ENCODE measurements at places on chromosomes 3 and 15.
A peak's percentile ranks its signal among the peaks of the same experiment; 100 is the strongest.

- DNase-seq: peak; percentile 59
Measured at GRCh38 chr3:186520957-186521842, 23.0 kb downstream of the CRYGS start.

GRCh38 chr3:179853176-179853575 is 183.6 kb downstream of the PEX5L start:
- DNase-seq: no peak

GRCh38 chr15:33679061-33679460 is 289.2 kb upstream of the CHRM5 start:
- no peak for DNase-seq

DNA sequence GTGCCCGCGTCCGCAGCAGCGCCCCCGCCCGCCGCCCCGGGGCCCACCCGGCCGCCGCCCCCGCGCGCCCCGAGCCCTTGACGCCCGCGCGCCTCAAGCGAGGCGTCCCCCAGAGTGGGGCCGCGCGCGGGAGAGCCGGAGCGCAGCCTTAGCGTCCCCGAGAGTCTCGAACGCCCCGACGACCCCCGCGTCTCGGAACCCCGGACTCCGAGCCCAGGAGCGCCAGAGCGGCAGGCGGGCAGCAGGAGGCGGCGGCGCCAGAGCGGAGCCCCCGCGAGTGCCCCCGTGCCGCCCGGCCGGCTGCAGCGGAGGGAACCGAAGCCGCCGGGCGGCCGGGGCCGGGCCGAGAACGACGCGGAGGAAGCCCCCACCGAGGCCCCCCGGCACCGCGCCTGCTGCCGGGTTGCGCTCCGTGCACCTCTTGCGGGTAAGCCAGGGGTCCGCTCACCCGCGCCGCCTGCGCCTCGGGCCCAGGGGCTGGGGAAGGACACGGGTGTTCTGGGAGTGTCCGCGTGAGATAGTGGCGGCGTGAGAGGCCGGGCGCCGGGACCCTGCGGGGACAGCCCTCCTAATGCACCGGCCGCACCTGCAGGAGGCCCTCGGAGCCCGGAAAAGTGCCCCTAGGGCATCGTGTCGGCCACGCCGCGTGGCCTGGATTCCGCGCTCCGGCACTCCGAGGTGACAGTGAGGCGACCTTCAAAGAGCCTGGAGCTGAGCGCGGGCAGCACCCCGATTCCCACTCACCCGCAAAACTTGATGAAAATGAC is 52.0 kb upstream of the ULK4 start:
- DNase-seq: peak; percentile 53

- DNase-seq: no peak
Measured at GRCh38 chr15:78679089-78679511, 38.1 kb upstream of the CHRNB4 start.

- no peak for DNase-seq
Measured at GRCh38 chr15:49991587-49991986, 127.4 kb downstream of the ATP8B4 start.

- no peak for DNase-seq
Measured at GRCh38 chr3:65231544-65231943, 543.7 kb upstream of the ADAMTS9 start.

- no peak for DNase-seq
Measured at GRCh38 chr3:12793701-12794100, 2.8 kb upstream of the CAND2 start.

DNA sequence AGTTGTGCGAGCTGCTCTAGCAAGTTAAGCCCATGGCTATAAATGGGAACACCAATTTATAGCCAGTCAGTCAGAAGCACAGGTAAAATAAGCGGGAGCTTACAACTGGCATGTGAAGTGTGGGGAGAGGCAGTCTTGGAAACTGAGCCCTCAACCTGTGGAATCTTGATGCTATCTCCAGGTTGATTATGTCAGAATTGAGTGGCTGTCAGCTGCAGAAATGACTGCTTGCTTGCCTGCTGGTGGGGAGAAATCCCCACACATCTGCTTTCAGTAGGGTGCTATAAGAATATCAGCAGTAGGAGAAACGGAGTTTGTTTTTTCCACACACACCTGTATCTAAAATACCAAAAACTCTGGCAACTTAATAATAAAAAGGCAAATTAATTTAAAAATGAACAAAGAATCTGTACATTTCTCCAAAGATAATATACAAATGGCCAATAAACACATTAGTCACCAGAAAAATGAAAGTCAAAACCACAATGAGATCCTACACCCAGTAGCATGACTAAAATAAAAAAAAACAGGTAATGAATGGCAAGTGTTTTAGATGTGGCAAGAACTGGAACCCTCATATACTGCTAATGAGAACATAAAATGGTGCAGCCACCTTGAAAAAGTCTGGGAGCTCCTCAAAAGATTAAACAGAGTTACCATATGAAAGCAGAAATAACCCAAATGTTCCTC is 26.0 kb upstream of the MAP4 start:
- DNase-seq: no peak

DNA sequence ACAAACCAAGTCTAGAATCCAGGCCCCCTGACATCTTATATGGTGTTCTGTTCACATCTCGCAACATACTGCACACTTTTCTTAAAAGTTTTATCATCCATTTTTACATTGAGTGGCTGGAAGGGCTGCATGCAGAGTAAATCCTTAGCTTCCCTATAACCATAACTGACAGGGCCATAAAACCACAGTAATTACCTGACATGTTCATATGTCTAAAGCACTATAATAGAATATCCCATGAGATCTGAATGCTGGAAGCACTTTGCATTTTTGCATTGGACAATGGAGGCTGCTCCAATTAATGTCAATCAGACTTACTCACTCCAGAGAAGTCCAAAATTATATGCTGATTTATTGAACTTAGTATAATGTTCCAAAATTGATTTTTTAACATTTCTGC is 86.6 kb upstream of the HES1 start:
- no peak for DNase-seq

DNA sequence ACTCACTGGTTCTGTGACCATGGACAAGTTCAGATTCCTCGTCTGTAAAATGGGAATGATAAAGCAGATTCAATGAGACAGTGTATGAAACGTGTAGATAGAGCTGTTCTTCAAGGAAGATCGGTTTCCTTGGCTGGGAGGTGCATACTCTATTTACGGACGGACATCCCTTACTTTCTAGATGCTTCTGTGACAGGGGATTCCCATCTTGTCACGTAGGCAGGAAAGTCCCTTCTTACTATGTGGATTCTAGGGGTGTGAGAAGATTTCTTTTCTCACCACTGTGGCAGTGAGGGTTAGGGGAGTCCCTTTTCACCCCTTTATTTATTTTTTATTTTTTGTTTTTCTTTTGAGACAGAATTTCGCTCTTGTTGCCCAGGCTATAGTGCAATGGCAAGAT is 180.9 kb upstream of the TBL1XR1 start:
- no peak for DNase-seq

- no peak for DNase-seq
Measured at GRCh38 chr3:177604181-177604580, 406.9 kb upstream of the TBL1XR1 start.

DNA sequence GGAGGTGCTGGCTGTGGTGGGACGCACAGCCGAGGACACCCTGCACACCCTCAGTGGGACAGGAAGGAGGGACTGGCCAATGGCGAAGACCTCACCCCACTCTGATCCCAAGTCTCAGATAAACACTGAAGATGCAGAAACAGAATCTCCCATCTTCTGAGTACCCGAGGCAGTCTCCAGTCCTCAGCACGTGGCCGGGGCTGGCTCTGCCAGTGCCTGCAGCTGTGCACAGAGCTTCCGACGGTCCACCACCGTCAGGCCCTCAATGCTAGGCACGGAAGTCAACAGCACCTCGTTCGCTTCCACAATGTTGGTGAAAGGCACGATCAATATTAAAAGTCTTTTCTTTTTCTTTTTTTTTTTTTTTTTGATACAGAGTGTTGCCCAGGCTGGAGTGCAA is 16.8 kb upstream of the OCA2 start:
- DNase-seq: no peak

- DNase-seq: no peak
Measured at GRCh38 chr15:82315519-82316246, 33.6 kb downstream of the GOLGA6L10 start.

DNA sequence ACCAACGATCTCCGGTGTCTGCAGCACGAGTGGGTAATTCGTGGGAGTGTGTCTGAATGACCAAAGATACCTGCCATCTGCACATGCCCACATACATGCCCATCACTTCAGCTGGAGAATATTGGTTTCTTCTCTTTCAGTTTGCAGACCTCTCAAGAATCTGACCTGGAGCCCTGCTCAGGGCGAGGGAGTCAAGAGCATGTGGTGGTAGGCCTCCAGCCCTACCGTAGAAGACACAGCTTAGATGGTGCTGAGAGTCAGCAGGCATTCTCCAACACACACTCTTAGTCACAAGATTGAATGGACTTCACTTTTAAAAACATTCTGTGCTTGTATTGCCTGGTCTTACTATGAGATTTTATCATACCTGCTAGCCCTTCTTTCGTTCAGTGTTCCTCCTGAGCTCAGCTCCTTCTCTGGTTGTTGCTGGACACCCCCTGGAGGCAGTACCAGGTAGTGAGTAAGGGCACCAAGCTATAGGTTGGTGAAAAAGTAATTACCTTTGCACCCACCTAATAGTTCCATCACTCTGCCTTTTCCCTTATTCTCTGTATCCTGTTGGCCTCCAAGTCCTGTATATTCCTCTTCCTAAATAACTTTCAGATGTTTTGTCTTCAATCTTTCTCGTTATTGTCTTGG is 252.0 kb downstream of the CACNA2D3 start:
- DNase-seq: peak; percentile 5

- peak; percentile 84 for DNase-seq
Measured at GRCh38 chr15:74396445-74397238, 29.2 kb upstream of the CYP11A1 start.

- no peak for DNase-seq
Measured at GRCh38 chr3:12929801-12930200, 88.4 kb upstream of the RPL32 start.

GRCh38 chr3:61601831-61602230 is 40.5 kb downstream of the PTPRG start:
- DNase-seq: no peak

DNA sequence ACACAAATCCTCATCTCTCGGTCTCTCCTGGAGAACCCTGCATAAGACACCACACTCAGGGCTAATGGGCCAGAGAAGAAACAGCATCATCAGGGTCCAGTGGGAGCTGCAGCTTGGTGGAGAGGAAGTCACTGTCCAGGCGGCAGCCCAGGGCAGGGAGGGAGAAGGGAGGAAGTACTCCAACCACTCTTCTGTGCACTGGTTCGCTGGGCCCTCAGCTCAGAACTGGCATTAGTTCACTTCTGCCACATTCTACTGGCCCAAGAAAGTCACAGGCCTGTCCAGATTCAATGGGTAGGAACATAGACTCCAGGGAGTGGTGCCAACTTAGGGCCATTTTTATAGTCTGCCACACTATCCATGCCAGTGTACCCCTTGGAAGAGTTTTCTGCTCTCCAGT is 169.0 kb downstream of the ABHD5 start:
- DNase-seq: no peak

DNA sequence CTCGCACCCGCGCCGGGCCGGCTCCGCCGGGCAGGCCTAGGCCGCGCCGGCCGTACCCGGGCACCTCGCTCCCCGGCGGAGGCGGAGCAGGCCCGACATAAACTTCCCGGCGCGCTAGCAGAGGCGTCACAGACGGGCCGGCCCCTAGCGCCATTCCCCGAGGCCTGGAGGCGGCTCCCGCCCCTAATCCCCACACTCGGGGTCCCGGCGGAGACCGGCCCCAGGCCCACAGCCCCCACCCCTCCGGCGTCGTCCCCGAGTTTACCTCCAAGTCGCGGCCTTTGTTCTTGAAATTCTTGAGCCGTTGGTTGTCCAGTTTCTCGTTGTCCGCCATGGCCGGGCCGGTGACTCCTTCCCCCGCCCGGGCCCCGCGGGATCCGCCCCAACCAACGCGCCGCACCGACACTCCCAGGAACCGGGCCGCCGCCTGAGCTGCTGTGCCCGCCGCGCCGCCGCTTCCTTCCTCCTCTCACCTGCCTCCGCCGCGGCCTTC is 376 bp downstream of the KPNA4 start:
- DNase-seq: peak; percentile 50

DNA sequence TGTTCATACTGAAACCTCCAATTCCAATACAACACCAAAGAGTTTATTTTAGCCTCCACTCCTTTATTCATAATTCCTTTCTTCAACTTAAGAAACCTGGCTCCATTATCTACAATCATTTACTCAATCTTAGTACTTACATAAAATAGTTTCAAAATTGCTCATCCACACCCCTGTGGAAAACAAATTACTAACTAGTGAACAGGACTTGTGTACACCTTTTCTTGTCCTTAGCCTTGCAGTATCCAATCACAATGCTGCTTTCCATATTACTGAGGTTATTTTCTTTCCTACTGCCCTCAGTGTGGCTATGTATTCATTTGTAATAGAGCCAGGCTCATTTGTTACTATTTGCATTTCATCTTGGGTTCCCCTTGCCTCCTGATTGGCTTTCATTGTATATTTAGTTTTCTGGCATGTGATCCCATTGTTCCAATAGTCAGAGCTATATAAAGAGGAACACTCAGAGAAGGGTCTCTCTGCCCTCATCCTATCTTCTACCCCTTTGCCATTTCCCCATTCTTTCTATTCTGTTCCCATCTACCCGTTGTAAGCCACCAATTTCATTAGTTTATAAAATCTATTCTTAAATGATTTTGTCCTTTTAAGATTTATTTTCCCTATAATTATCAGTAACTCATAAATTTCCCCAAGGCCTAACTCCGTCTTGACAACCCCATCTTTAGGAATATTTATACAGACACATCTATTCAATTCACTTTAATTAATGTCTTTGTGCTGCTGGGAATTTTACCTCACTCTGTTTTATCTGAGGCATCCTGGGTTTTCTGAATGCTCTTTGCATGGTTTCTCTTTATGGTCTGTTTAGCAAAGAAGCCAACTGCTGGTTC is 67.9 kb upstream of the RBP1 start:
- no peak for DNase-seq

DNA sequence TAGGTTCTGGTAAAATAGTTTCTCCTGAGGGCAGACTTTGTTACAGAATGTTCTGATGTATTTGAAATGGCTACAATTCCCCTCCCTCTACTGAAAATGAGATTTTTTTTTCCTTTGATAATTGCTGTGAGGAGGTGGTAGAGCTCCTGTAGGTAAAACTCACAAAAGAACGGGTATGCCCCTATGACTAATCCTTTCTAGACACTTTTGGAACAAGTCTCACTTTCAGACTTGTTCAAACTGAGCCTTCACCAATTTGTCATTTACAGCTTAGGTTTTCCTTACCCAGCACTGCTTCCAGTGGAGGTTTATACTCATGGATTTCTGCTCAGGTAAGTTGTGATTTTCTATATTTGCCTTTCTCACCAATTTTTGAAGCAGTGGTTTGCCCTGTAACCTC is 115.6 kb downstream of the NLGN1 start:
- no peak for DNase-seq

DNA sequence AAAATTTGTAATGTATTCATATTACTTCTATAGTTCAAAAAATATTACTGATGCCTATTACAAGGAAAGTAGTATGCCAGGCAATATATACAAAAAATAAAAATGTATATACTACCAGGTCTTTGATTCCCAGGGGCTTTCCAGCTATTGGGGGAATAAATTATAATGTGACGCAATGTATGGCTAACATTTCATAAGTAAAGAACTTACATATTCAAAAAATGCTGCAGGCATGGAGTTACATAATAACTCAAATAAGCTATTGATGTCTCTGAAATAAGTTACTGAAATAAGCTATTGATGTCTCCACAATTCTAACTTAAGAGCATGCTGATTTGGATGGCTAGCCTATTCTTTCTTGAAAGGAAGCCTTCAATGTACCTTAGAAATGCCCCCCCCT is 30.2 kb downstream of the MCCC1 start:
- no peak for DNase-seq
